ENCODE measurements at places on chromosomes 7 and 10.

GRCh38 chr10:10992072-10992471 lies 25.6 kb upstream of the CELF2 start:
- no peaks in the 10 kb centered on the region for H3K4me1 ChIP-seq
- H3K27me3 ChIP-seq = peaks cover 50% of the 10 kb centered on the region
- no peak overlapping the region for H3K27ac ChIP-seq
- no peak overlapping the region for H3K4me3 ChIP-seq

DNA sequence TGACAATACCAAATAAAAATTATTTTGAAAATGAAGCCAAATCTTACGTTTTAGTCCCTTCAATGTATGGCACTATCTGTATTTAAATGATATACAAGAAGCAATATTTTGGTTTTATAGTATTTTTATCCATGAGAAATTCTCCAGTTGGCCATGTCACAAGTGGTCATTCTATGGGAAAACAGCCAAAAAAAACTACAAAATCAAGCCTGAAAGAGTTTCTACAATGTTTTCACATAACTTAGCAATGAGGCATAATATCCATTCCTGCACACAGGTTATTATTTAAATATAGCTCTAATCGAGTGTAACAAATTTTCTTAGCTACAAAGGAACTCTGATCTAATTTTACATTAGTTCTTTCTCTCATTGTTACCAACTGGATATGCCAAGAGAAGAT lies 5.4 kb downstream of the RAB11FIP2 start:
- DNase-seq = no peak
- peaks cover 25% of the 10 kb centered on the region for H3K4me1 ChIP-seq
- no peak overlapping the region for H3K4me3 ChIP-seq
- no peaks in the 10 kb centered on the region for H3K27me3 ChIP-seq
- H3K36me3 ChIP-seq = peaks cover 14% of the 10 kb centered on the region

GRCh38 chr10:29372920-29373319 lies 84.0 kb downstream of the LYZL1 start:
- H3K4me1 ChIP-seq = no peaks in the 10 kb centered on the region
- H3K36me3 ChIP-seq = no peaks in the 10 kb centered on the region
- no peak for DNase-seq
- H3K27me3 ChIP-seq = peaks cover 19% of the 10 kb centered on the region

GRCh38 chr10:123906296-123906695 lies 14.7 kb upstream of the CPXM2 start:
- H3K4me1 ChIP-seq = no peaks in the 10 kb centered on the region
- H3K27ac ChIP-seq = no peak overlapping the region
- no peaks in the 10 kb centered on the region for H3K27me3 ChIP-seq
- no peak for DNase-seq

DNA sequence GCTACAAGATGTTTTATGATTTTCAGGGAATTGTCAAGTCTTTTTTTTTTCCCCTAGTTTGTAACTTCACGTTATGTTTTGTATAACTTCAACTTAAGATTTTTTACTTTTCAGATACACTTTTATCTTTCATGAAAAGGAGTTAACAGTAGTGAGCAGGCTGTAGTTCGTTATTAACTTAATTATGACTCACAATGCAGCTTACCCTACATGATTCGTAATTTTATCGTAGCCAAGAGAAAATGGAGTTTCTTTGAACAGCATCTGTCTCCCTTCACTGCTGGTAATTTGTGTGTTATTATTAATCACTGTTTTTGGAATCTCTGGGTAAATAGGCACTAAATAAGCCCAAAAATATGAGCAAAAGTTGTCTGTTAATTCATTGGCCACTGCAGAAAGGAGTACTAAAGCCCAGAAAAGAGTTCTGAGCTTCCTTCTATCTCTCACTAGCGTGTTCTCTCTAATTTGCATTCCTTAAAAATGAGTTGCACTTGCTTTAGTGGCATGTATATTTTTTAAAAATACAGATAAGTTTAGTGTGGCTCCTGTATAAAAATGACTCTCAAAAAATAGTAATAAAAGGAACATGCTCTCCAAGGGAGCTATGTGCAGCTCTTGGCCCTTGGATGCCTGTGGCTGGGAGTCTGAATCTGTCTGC lies 36.1 kb downstream of the RALA start:
- peaks cover 60% of the 10 kb centered on the region for H3K36me3 ChIP-seq
- no peak overlapping the region for H3K4me3 ChIP-seq
- H3K27me3 ChIP-seq = no peaks in the 10 kb centered on the region
- no peak overlapping the region for H3K27ac ChIP-seq

Measured in activated T-helper 2 cell treated with anti-CD3 and anti-CD28 coated beads, Interferon-gamma antibody, Interleukin-2, Interleukin-4, amounts not matched to agents 10 μg/mL and 5 μg/mL and 100 μg/mL, durations not matched to agents 14 hours and 24 hours and 36 hours (primary cell).